ENCODE measurements at places on chromosomes 12 and 14.

DNA sequence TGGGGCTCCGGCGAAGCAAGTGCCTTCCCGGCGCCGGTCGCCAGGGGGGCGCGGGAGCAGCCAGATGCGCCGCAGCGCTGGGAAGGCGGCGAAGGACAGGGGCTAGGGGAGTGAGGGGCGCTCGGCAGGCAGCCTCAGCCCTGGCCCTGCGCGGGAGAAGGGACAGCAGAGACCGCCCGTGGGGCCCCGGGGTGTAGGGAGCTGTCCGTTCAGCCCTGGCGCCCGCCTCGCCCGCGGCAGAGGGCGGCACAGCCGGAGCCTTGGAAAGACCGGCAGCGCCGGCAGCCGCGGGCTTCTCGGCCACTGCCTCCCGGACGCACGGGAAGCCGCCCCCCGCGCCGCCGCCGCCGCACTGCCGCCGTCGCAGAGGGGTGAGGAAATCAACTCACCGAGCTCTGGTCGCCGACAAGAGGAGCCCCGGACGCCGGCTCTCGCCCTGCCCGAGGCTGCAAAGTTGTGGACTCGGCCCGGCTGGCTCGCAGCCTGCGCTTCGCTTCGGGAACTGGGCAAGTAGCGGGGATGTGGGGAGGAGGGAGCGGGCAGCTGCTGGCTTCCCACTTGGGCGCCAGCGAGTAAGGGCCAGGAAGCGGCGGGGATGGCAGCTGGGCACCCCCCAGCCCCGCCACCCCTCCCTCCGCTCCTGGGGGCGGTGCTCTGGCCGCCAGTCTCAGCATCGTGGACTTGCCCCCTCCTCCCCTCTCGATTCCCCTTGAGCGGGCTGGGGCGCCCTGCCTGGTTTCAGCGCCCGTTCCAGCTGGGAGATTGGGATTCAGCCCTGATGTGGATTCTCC is at the start of gene ZDHHC22:
ZDHHC22 (minus strand) TSS at position 578 of the 791 bp plus-strand sequence. CDS start 2,053 bp downstream, outside the sequence.
- DNase-seq = peak; percentile 88

DNA sequence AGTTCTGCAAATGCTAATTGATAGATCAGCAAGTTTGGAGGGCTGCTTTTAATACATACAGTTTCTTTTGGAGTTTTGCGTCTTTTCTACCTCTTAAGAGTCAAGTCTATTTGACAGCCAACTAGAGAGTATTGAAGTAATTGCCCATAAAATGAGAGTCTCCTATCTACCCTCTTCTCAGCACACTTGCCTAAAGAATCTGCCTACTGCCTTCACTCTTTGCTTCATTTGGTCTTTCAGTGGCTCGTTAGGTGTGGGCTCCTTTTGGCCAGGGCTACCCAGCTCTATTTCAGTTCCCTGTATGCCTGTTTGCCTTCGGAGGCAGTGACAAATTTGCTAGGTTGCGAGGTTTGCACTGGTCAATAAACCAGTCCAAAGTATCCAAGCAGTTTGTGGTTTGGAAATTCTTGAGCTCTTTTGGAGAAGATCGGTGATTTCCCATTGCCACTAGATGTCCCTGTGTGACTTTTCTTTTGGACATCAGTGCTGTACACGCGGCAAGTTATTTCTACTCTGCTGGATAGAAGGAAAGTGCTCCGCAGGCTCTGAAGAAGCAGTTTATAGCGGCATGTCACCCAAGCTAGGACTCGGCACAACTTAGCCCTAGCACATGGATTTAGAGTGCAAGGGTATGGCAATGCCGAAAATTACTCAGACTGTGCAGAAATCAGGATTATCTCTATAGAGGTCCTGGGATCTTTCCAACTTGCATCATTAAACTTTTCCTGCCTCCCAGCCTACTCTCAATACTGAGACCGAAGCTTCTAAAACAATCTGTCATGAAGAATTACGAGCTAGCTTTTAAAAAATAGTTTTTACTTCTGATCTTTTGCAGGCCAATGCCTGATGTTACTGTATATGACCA is 38.6 kb downstream of the MGST1 start:
- DNase-seq = peak; percentile 20

DNA sequence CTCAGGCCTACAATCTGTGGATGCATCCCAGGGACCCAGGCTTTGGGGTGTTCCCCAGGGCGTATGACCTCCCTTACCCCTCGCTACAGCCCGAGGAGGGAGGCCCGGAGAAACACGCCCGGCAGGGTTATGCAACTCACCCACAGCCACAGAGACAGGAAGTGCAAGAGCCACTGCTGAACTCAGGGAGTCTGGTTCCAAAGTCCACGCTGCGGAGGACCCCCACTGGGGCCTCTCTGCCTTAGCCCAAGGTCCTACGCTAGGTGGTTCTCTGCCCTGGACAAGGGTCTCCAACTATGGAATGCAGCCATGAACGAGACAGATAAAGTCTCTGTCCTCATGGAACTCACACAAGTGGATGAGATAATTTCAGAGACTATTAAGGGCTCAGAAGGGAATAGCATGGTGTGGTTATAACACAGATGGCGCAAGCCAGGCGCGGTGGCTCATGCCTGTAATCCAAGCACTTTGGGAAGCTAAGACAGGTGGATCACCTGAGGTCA is 11.3 kb downstream of the SCARB1 start:
- no peak for DNase-seq

- no peak for DNase-seq
Observed at GRCh38 chr14:81416194-81416952, 16.2 kb upstream of the STON2 start.

- peak; percentile 67 for DNase-seq
Observed at GRCh38 chr14:54566410-54567223, at the start of gene SAMD4A. Gene SAMD4A, plus strand, starts transcription at chr14:54567128. Its CDS starts 789 bp downstream, at chr14:54567917.

DNA sequence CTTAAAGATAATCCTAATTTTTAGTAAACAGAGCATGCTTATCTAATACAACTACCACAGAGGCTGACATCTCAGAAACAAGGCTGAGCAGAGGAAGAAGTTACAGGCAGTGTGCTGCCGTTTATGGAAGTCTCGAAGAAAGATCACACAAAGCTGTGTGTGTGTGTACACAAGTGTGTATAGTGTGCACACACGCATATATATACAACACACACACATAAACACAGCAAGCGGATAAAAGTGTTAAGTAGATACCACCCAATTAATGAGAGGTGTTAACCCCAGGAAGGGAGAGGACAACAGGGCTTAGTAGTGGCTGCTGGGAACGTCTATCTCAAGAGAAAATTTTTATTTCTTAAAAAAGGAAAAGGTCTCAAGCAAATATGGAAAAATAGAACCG is 15.3 kb downstream of the CCDC88C start:
- no peak for DNase-seq

DNA sequence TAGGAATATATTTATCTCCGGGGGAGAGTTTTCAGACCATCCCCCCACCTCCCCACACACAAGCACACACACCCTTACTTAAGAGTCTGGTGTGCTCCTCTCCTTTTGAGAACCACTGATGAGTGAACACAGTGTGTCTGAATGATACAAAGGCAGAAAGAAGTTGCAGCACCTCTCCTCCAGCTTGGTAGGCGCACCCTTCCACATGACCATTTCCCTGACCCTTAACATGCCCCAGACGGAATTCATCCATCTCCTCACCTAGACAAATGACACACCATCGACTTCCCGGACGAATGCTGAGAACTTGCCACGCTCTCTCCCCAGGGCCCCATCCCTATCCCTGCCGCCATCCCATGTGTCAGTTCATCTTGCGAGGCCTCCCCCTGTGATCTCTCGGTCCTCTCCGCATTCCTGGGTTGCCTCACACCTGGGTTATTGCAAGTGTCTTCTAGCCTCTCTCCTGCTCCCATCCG is 3.9 kb downstream of the TNFRSF1A start:
- no peak for DNase-seq

GRCh38 chr14:30874999-30875787 is 834 bp downstream of the COCH start:
- DNase-seq = peak; percentile 26

- DNase-seq = no peak
Observed at GRCh38 chr14:90140956-90141316, 79.1 kb downstream of the KCNK13 start.

DNA sequence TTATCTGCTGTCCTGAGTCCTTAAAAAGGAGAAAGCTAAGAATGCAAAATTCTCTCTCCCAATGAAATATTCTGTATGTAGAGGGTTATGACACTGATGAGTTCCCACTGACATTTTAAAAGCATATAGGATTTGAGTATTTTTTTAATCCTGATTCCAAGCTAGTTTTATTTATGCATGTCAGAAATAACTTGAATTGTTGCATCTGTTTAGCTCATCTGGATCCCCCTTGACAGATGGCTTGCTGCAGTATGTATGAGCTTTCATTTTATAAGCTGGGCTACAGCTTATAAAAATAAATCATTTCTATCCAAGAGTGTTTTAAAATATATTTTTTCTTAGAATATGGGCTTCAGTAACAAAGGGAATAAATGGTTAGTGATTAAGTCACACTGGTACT is 495.3 kb downstream of the NELL2 start:
- DNase-seq = no peak

GRCh38 chr12:1350055-1350933 is 244.1 kb downstream of the FBXL14 start:
- no peak for DNase-seq

- no peak for DNase-seq
Observed at GRCh38 chr12:54612225-54612750, 22.4 kb downstream of the LACRT start.

DNA sequence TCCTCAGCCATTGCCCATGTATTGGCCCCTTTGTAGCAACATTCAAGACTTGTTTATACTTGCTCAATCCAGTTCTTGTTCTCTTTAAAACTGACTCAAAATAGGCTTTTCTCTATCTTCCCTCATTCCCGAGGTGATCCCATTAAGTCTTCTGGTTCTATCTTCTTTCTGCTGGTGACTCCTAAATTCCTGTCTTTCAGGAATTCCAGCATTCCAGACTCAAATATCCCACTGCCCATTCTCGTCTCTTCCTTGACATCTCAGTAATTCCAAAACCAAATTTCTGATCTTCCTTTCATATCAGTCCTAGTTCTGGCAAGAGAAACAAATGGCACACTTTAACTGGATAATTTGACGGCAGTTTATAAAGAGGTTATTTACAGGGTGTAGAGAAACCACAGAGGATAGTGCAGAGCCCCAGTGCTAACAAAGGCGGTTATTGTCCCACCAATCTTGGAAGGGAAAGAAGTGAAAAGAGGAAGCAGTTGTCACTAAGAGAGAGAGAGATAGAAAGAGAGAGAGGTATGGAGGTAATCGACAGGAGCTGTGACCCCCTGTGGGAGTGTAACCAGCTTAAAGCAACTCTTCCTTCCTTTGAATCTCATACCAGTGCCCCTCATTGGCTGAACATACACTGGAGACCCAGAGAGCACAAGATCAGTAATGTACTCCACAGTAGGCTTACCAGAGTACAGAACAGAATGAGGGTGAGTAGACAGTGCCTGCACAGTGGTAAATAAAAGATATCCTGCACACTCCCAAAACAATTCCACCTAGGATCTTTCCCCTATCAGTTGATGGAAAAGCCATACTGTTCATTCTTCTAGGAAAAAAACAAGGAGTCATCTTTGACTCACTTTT is 177.6 kb upstream of the LMNTD1 start:
- no peak for DNase-seq

Measured in nephron progenitor cell (in vitro differentiated cells).